ENCODE measurements at places on chromosomes 12 and 14.

- H3K27ac ChIP-seq = peak overlapping the region; percentile 81
- H3K36me3 ChIP-seq = no peaks in the 10 kb centered on the region
Measured at GRCh38 chr12:14883686-14884085, 2.0 kb downstream of the MGP start.

- no peak for DNase-seq
- H3K4me3 ChIP-seq = no peak overlapping the region
Measured at GRCh38 chr12:94640134-94640928, 10.0 kb downstream of the TMCC3 start.

DNA sequence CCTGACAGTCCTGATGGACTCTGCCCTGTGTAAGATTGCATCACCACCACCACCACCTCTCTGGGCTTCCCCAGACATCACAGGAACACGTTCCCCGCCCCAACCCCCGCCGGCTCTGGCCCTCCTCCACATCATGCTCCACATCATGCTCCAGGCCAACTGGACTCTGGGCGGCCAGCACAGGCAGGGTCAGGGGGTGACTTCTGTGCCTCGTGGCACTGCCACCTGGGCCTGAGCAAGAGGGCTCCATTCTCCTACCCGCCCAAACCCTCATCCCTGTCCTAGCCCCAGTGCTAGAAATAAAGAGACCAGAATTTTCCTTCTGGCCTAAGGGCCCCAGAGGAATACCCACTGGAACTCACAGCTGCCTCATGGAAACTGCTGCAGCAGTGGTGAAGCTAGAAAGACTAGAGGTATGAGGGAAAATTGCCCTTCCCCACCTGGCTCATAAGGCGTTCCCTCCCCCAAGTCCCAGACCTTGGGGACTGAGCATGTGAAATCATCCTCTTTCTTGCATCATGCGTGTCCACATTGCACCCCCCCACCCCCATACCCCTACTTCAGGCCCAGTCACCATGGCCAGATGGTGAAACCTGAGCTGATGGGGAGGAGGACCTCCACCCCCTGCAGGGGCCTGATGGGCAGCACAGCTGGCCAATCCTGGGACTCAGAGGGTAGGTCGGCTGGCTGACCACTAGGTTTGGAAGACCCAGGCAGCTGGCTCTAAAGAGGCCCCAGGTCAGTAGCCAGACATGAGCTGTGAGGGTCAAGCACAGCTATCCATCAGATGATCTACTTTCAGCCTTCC, at the start of gene INHBE:
TSS of gene INHBE (plus strand) at position 742 of the 808 bp plus-strand sequence. CDS start 230 bp downstream, outside the sequence.
- no peaks in the 10 kb centered on the region for H3K36me3 ChIP-seq
- no peak within 1 kb of the TSS for H3K4me3 ChIP-seq
- no peaks in the 10 kb centered on the region for H3K27me3 ChIP-seq
- peaks cover 19% of the 10 kb centered on the region for H3K4me1 ChIP-seq
- H3K27ac ChIP-seq = no peak within 1 kb of the TSS

DNA sequence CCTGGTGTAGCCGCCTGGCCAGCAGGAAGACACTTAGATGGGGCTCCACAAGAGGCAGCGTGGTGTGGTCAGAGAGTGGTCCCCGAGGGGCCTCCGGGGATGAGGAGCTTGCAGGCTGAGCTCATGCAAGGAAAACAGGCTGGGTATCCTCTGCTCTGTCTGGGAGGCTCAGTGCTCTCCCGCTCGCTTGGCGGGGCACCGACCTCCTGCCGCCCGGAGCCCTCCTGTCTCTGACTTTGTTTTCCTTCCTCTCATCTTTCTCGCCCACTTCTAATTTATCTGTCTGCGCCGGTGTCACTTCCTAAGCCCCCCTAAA, 31.3 kb upstream of the DLK1 start:
- no peaks in the 10 kb centered on the region for H3K36me3 ChIP-seq
- H3K4me3 ChIP-seq = no peak overlapping the region
- no peak overlapping the region for H3K27ac ChIP-seq
- peaks cover 28% of the 10 kb centered on the region for H3K27me3 ChIP-seq

- peaks cover 18% of the 10 kb centered on the region for H3K4me1 ChIP-seq
- H3K4me3 ChIP-seq = no peak overlapping the region
- no peaks in the 10 kb centered on the region for H3K27me3 ChIP-seq
- H3K36me3 ChIP-seq = no peaks in the 10 kb centered on the region
- peak overlapping the region; percentile 20 for H3K27ac ChIP-seq
Measured at GRCh38 chr12:101713059-101713682, 15.7 kb downstream of the CHPT1 start.

DNA sequence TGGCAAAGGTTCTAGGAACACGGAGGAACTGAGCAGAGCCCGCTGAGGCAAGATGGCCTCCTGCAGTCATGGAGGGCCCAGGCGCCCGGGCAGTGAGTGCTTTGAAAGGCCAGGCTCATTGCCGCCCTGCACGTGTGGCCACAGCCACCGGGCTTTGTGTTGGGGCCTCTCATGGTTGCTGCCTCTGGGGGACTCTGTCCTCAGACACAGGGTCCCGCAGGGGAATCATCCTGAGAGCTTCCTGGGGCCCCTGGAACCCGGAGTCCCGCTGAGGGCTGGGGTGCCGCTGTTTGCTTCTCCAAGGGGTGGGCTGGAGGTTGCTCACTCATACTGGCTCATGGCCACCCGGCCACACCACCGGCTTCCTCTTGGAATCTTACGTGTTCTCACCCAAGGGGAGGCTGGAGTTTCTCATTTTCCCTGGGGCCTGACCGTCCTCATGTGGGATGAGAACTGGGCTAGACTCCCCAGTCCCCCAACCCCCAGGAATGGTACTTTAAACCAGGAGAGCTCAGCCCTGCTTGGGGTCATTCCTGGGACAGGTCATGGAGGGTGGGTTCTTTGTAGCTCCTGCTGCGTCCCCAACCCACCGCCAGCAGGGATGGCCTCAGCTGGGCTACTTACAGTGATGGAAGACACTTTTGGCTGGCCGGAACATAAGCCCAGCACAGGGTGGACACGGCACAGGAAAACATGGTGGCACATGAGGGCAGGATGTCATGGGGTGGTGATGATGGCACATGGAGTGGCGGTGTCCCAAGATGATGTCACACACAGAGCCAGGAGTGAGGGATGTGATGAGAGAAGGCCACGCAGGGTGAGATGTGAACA, 21.1 kb upstream of the LRTM2 start:
- DNase-seq = peak; percentile 71
- no peak overlapping the region for H3K27ac ChIP-seq
- H3K4me3 ChIP-seq = no peak overlapping the region
- no peaks in the 10 kb centered on the region for H3K27me3 ChIP-seq

Measured in suprapubic skin (tissue), 4 donors.